Activated CD4-positive, alpha-beta T cell treated with anti-CD3 and anti-CD28 coated beads for 4 hours (primary cell): ENCODE measurements at places on chromosomes 4 and X.

GRCh38 chrX:31323658-31324057 lies 251.8 kb upstream of the FTHL17 start:
- no peak for DNase-seq

DNA sequence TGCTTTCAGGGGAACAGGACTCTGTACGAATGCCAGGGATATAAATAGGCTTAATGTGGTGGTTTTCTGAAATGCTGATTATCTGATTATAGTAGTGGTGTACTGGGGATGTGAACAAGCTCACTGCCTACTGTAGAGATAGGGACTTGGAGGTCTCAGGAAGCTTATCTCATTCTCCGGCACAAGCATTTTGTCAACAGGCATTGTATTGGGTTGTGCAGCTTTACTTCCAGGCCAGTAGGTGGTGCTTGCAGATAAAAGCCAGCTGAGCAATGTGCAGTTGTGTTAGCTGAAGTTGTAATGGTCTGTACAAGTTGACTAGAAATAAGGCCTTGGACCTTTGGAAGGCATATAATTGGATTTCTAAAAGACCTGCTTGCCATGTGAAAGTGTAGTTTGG lies 49.5 kb upstream of the TMLHE start:
- DNase-seq: no peak

DNA sequence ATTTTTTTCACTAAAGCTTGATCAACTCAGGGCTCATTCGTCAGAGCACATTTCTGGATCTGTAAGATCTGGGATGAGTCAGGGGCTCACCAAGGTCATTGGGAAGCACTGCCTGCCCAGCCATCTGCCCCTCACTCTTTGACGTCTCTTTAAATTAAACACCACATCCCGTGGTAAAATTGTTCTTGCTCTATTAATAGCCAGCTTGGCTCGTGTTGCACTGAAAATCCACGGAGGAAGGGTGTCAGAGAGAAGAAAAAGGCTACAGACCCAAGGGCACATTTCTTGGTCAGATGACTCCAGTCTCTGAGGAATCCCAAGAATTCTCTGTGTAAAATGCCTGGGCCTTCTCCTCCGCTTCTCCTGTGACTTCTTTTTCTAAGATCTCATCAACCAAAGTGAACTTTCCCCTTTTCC lies 45.7 kb upstream of the GATB start:
- no peak for DNase-seq

- no peak for DNase-seq
Measured at GRCh38 chrX:53940180-53940579, 104.1 kb downstream of the PHF8 start.

- no peak for DNase-seq
Measured at GRCh38 chrX:28584025-28584424, 3.2 kb upstream of the IL1RAPL1 start.

DNA sequence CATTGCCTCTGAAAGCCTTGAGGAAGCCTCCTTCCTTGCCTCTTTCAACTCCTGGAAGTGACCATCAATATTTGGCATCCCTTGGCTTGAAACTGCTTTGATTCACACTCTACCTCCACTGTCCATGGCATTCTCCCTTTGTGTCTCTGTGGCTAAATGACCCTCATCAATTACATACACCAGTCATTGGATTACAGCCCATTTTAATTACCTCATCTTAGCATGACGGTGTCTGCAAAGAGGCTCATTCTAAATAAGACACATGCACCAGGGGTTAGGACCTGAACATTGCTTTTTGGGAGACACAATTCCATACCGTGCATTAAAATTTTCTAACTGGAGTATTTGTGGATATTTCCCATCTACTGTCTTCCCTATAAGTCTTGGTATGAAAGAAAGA lies 60.7 kb upstream of the FAM9A start:
- no peak for DNase-seq

GRCh38 chrX:149504226-149504914 lies 736 bp downstream of the IDS start:
- DNase-seq: peak; percentile 56

DNA sequence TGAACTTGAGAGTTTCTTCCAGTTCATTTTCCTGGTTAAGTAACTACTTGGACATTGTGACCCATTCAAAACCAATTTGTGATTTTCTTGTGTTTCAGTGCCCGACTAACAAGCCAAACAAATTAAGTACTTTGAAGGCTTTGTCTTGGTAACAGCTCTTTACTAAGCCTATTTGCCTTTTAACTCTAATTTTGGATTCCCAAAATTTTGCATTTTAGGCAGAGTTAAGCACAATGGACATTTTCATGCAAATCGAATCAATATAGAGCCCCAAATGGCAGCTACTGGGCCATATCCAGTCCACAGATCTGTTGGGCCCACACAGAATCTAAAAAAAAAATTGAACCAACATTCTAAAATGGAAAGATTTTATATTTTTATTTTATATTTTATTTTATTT lies 31.4 kb upstream of the CHRNA9 start:
- no peak for DNase-seq

GRCh38 chrX:111041018-111041462 lies 55.0 kb upstream of the PAK3 start:
- no peak for DNase-seq

- DNase-seq: peak; percentile 53
Measured at GRCh38 chrX:40099055-40099958, 1.5 kb upstream of the BCOR start.

GRCh38 chr4:125961626-125962025 lies 646.9 kb downstream of the FAT4 start:
- no peak for DNase-seq

DNA sequence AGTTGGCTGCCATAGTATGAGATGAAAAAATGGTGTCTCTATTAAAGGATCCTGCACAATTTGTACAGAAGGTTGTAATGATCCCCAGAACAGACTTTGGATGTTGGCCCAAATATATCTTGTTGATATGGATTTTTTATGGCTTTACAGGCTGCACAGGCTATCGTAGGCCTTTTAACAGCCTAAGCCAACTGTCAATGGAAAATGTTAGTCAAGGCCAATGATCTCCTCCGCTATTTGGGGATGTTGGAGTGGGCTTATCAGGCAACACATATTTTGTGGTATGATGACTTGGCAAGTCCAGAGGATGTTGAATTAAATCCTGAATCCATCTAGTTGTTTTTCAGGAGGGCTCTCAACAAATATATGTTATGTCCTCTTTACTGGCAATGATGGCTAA lies 42.1 kb downstream of the ZCCHC13 start:
- DNase-seq: no peak

DNA sequence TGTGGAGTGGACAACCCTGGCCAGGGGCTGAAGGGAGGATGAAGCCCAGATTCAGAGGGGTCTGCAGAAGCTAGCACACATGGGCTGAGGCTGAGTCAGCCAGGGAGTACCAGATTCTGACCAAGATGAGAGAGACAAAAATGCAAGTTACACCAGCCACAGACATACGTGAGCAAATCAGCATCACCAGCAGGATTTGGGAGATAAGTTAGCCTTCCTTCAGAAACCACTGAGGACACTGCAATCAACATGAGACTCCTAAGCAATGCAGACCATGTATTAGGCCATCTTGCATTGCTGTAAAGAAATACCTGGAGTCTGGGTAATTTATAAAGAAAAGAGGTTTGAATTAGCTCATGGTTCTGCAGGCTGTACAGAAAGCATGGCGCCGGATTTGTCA lies 57.0 kb upstream of the PAGE5 start:
- no peak for DNase-seq

DNA sequence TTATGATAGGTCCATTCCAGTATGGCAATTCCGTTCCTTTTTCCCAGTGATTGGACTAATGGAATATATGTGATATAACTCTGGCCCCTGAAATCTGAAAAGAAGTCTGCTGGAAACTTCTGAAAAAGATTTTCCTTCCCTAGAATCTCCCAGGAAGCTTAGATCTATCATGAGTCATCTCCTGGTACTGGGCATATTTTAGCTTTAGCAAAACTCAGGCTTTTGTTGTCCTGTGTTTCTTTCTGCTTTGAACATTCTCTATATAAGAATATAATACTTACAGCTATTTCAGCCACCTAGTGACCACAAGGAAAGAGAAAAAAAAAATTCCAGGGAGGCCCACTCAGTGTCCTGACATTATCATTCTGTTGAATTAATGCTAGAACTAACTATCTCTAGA lies 597.2 kb upstream of the GRIA3 start:
- no peak for DNase-seq

- no peak for DNase-seq
Measured at GRCh38 chr4:8759987-8760386, 111.7 kb downstream of the HMX1 start.

GRCh38 chrX:72467135-72467534 lies 105.5 kb downstream of the HDAC8 start:
- DNase-seq: no peak

DNA sequence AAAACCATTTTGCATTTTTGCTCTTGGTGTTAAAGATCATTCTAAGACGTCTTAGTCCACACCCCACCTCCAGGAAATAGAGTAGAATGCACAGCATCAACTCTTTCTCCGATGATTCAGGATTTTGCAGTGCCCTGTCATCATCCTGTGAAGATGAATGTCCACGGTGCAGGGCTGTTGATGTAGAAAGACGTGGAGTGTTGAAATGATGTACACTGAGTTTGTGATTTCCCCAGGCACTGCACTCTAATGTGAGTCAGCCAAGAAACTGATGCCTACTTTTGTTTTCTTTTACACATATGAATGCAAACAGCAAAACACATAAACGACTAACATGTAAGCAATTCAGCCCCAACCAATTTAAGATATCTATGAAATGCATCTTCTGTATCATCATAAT lies 10.5 kb downstream of the LGI2 start:
- DNase-seq: no peak

GRCh38 chr4:4524364-4524763 lies 17.5 kb downstream of the STX18 start:
- peak; percentile 8 for DNase-seq

DNA sequence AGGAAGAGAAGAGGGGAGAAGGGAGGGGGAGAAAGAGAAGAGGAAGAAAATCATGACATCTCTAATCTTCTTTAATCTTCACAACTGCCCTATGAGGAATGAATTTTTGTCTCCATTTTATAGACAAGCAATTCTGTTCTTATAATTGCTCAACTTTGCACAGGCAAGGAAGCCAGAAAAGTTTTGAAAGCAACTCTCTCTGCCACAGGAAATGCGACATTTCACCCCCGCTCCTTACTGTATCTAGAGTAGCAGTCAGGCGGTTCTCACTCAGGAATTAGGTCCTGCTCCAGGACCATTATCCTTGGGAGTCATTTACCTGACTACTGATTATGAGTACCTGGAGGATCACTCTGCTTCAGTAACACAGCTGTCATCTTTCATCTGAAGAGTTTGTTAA lies 69.2 kb upstream of the FAM9A start:
- DNase-seq: no peak

- no peak for DNase-seq
Measured at GRCh38 chrX:74534569-74535038, 79.8 kb downstream of the RLIM start.

- no peak for DNase-seq
Measured at GRCh38 chrX:9609987-9610386, 145.1 kb downstream of the TBL1X start.

DNA sequence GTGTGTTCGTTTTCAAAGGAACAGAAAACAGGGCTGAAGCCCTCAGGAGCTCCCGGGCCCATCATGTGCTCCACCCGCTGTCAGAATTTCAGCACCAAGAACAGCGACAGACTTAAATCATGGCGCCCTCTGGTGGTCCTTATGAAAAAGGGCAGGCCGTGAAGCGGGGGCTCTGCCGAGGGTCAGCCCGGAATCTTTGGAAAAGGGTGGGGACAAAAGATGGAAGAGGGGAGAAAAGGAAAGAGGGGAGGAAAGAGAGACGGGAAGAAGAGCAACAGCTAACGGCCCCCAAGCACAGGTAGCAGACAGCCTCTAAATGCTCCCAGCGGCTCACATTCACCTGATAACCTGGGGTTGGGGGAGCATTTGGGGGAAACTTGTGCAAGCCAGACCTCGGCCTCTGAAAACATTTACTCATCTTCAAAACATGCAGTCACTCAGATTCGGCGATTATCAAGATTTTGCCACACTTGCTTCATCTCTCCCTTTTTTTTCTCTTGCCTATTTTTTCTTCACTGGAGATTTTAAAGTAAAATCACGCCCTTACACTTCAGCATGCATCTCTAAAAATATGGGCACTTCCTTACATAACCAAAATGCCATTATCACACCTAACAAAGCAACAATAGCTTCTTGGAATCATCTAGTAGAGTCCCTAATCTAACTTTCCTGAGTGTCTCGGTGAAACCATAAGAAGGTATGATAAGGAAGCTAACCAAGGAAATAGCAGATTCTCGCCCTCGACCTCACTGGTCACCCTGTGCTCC lies 28.1 kb upstream of the MAN2B2 start:
- peak; percentile 27 for DNase-seq

DNA sequence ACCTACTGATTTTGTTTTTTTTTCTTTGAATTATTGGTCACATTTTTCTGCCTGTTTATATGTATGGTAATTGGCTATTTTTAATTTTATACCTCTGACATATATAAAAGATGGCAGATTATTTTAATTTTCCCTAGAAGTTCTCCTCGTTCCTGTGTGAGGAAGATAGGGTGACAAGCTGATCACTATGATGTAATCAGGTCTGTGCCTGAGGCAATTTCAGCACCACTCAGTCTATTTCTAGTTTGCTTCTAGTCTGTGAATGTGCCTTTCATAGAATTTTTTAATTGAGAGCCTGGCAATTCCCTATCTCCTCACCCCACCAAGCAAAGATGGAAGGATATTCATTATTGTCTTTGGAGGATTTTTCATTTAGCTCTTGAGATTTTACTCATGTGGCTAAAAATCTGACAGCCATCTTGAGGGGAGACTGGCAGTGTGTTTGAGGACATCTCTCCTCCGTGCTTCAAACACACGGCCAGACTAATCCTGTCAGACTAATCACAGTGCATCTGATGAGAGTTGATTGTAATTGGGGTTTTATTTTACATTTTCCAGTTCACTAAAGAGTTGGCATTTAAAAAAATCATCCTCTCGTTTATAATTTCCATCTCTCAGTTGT lies 500.3 kb downstream of the TRIML1 start:
- no peak for DNase-seq
